T-helper 1 cell (primary cell): ENCODE measurements at places on chromosomes 16 and 17.

DNA sequence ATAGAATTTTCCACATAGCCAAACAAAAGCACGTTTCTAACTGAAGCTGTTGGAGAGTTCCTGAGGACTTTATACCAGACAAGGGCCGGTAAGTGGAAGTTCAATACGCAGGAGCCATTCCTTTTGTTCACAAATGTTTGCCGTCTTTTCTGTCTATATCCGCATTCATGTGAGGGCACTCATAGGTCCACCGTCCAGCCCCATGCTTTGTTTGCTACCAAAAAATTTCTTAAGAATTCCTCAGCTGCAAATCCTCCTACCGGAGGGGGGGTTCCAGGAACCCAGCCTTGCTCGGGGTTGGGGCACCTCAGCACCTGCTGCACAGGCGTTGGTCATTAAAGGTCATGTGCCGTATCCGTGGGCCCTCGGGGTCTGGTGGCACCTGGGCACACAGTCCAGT is 276.8 kb downstream of the SEC14L1 start:
- DNase-seq: no peak

DNA sequence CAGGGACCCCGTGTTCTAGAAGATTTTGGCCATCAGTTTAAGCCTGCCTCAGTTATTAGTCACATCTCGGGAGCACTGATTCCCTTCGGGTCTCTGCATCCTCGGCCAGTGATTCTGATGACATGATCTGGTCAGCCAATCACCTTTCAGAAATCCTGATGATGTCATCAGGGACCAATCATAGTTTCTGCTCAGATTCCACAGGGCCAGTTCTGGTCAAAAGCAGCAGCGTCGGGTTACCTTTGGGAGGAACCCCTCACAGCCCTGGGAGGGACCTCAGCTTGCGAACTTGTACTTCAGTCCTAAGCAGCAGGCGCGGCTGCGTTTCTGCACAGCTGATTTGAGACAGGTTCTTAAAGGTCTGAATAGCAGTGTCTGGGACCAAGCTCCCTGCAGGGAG is 13.9 kb downstream of the KDM8 start:
- no peak for DNase-seq

GRCh38 chr16:15521390-15521757 is 87.0 kb downstream of the BMERB1 start:
- no peak for DNase-seq

GRCh38 chr17:22703204-22703603 is 1010.9 kb downstream of the KCNJ18 start:
- no peak for DNase-seq

- DNase-seq: no peak
These were observed 54.8 kb downstream of the VAC14 start for GRCh38 chr16:70746040-70746707.

GRCh38 chr16:86823125-86823524 is 244.8 kb downstream of the FOXL1 start:
- DNase-seq: no peak

GRCh38 chr16:59859676-59860402 is 1125.7 kb upstream of the GOT2 start:
- DNase-seq: no peak

DNA sequence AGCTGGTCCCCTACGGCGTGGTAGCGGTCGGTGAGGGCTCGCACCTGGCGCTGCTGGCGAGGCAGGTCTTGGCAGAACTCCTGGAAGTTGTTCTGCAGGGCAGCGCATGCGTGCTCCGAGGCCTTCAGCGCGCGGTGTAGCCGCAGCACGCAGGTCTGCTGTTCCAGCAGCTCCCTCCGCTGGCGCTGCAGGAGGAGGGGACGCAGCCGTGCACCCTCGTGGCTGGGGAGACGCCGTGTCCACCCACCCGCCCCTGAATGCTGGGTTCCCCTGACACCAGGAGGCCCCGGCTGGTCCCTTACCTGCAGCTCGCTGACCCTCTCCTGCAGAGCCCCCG is 12.2 kb downstream of the EVPL start:
- no peak for DNase-seq

DNA sequence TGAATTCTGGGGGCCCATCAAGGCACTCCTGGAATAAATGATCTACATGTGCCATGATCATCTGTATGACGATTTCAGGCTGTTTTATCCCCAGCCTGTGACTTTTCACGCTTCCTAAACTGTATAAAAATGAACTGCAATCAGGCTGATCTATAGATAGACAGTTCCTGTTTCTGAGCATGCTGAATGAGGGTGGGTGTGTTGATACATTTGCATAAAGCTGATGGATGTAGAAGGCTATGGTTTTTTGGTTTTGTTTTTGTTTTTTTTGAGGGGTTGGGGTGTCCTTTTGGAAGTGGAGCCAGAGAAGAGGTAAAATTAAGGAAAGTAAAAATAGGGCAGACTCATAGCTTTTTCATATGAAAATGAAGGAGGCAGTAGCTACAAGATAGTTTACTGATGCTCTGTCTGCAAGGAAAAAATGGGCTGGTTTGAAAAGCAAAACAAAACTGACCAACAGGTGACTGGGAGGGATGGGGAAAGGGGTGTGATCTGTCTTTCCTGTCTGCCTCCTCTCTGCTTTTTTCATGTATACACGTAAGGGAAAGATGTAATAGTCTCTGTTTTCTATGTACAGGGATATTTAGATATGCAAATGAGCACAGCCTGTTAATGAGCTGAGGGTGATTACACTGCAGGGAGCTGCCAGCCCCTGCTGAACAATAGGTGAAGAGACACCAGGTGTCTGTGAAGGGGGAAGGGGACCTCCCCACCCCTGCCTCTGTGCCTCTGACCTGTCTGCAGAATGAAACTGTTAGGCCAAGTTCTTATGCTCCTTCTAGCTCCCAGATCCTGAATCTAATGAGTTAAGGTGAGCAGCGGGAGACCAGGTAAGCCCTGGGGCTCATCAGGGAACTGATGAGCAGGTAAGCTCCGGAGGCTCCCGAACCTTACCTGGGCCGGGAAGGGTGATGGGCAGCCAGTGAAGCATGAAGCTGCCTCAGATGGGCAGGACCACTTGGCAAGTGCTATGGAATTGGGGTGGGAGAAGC is 46.6 kb upstream of the LYRM9 start:
- DNase-seq: no peak

GRCh38 chr16:66296591-66296990 is 69.9 kb upstream of the CDH5 start:
- no peak for DNase-seq

- DNase-seq: no peak
These were observed 7.8 kb downstream of the PLXDC1 start for GRCh38 chr17:39143552-39144093.

DNA sequence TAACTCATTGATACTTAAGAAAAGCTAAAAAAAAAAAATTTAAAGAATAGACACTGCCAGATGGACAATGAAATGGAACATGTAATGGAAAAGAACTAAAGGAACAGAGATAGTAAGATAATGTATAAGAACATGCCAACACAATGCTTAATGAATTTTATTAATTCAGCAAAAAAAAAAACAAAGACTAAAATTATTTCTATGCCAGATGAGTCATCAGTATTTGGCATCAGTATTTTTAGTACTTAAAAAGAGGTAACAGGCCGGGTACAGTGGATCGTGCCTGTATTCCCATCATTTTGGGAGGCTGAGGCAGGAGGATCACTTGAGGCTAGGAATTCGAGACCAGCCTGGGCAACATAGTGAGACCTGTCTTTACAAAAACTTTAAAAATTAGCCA is 168.5 kb downstream of the CYB561 start:
- DNase-seq: no peak

GRCh38 chr17:32323811-32324491 is 18.0 kb downstream of the C17orf75 start:
- DNase-seq: peak; percentile 46

GRCh38 chr17:8273884-8274444 is 14.5 kb upstream of the RANGRF start:
- DNase-seq: no peak

DNA sequence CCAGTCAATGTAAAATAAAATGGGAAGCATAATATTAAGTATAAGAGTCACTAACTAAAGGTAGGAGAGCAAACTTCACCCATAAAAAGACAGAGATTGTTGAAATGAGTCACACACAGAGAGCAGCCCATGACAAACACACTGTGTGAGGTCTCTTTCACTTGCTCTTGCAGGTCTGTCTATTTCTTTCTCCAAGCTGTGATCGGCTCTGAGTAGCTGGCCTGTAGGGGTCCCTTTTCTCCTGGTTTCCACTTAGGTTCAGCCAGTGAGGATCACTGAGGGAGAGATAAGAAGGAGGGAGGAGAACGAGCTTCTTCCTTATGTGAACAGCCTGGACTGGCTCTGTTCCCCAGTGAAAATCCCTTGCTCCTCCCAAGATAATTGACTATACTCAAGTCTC is 133.7 kb upstream of the HS3ST3A1 start:
- DNase-seq: no peak

GRCh38 chr17:78374189-78374588 is 4.3 kb upstream of the PGS1 start:
- no peak for DNase-seq

- no peak for DNase-seq
These were observed 12.6 kb downstream of the ORC6 start for GRCh38 chr16:46702030-46702429.

DNA sequence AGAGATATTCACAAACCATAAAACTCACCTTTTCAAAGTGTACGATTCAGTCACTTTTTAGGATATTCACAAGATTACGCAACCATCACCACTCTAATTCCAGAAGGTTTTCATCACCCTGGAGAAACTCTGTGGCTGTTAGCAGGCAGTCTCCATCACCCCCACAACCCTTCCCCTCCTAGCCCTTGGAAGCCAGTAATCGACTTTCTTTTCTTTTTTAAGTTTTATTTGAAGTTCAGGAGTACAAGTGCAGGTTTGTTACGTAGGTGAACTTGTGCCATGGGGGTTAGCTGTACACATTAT is 363.5 kb downstream of the CPPED1 start:
- DNase-seq: no peak

- DNase-seq: no peak
These were observed 5.5 kb upstream of the TGFB1I1 start for GRCh38 chr16:31466381-31466841.

- no peak for DNase-seq
These were observed 122.6 kb upstream of the FOXF1 start for GRCh38 chr16:86387468-86388440.

GRCh38 chr16:77657016-77657415 is 65.3 kb upstream of the NUDT7 start:
- no peak for DNase-seq

DNA sequence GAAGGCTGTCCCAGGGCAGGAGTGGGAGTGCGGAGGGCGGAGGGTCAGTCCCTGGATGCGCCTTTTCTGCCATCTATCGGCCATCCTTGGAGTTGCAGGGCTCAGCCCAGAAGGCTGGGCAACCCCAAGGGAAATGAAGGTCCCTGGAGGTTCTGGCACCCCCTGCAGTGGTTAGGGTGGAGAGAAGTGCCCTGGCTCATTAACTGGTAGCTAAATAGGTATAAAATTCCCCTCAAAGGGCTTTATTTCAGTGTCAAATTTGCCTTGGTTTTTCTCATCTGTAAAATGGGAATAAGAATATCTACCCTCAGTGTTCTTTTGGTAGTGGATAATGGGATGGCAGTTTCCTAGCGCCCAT is 22.4 kb downstream of the C17orf75 start:
- DNase-seq: peak; percentile 64

DNA sequence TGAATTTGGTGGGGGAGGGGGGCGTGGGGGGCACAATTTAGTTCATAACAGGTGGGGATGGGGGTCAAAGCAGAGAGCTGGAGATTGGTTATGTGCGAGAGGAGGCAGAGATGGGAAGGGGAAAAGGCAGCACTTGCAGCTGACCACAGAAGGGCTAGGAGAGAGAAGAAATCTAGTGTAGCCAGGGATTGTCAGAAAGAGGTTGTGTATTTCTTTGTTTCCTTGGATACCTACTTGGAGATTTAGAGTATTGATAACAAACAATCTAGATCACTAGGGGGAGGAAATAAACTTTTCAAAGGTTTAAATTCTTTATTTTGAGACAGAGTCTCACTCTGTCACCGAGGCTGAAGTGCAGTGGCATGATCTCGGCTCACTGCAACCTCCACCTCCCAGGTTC is 47.1 kb upstream of the YPEL2 start:
- DNase-seq: no peak

- DNase-seq: no peak
These were observed 252.3 kb downstream of the ABCC12 start for GRCh38 chr16:47903470-47903869.

DNA sequence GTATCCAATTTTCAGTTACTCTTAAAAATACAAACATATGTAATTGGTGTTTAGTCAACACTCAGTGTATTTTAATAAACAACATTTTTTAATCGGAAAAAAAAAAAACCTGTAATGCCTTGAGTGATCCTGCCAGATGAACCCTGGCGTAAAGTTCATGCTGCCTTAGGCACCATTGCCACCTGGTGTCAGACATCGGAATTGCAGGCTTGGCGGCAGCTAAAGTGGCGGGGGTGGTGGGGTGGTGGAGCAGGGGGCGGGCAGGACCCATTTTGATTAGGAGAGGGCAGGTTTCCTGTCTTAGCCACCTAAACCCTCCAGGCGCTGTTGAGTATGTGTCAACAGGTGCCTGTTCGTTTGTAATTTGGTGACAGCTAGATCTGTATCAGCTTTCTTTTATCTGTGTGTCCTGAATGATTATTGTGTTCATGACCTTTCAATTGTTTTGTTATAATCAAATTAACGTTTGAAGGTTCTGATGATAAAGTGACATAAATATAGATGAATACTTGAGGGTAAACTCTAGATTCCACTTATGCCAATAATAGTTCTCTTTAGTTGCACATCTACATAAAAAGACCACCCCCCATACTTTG is 588.7 kb downstream of the CDH13 start:
- no peak for DNase-seq
